Suppressor macrophage treated with lipopolysaccharide for 1 hour (primary cell): ENCODE measurements at places on chromosomes 12 and 14.

- DNase-seq = no peak
Measured at GRCh38 chr12:17079251-17079909, 473.4 kb upstream of the LMO3 start.

GRCh38 chr14:103362780-103363179 is 22.4 kb upstream of the MARK3 start:
- no peak for DNase-seq

DNA sequence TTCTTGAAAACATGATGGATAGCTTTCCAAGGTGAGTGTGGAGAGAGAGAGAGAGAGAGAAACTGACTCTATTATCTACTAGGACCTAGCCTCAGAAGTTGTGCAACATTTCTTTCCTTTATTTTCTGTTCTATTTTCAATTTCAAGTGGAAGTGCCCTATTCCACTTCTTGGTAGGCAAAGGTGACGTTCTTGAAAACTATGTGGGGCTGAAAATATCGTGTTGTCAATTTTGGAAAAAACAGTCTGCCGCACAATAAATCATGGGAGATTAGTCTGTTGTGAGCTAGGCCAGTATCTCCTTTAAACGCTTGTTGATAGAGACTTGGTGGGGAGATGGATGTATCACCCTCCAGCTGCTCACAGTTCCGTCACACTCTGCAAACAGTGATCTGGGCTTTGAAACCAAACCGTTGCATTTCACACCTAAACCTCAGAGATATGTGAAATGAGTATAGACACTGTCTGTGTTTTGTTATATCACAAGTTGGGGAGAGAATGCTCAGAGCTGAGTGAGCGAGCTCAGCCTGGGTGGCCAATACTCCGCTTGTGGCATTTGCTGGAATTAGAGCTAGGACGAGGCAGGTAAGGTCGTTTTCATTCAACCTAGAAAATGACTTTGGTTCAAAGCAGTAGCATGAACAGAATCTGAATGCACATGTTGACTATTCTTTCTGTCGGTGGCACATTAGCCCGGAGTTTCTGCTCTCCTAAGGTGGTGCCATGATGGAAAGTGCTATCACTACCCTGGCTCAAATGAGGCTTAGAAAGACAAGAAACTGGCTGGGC is 75.1 kb upstream of the ST8SIA1 start:
- no peak for DNase-seq

GRCh38 chr14:81384900-81385299 is 15.2 kb downstream of the STON2 start:
- DNase-seq = no peak

DNA sequence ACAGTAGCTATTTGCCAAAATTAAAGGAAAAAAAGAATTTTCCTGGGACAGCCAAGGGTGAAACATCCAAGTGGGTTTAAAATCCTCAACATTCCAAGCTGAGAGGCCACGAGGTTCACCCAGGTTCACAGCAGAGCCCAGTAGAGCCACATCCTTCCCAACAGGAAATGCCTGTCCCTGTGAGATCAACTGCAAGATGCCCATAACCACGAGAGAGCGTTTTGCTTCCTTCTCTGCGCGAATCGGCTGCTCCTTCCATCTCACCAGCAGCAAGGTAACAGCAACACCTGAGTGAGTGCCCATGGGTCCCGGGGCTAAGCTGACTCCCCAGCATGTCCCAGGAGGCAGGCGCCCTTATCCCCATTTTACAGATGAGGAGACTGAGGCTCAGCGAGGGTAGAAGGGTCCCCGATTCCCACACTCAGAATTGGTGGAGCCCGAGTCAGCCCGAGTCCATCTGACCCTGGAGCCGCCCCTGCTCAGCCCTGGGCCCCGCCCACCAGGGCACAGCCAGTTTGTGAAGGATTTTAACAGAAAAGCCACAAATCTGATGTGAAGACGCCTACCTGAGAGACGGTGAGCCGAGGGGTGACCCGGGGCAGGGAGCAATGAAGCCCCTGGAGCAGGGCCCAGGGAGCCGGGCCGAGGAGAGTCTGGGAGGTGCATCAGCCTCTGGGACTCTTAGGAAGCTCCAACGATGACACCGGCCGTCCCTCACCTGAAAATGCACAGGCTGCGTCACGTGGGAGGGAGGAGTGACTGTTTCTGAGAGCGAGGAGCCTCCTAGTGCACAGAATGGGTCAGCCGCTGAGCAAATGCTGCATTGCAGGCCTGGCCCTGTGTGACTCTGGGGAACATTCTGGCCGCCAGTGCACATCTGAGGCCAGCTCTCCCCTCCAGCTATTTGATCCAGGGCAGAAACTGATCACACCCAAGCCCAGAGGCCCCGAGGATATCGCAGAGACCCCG is 236.9 kb upstream of the SFSWAP start:
- DNase-seq = no peak

- no peak for DNase-seq
Measured at GRCh38 chr14:32702562-32702961, 236.1 kb upstream of the NPAS3 start.

DNA sequence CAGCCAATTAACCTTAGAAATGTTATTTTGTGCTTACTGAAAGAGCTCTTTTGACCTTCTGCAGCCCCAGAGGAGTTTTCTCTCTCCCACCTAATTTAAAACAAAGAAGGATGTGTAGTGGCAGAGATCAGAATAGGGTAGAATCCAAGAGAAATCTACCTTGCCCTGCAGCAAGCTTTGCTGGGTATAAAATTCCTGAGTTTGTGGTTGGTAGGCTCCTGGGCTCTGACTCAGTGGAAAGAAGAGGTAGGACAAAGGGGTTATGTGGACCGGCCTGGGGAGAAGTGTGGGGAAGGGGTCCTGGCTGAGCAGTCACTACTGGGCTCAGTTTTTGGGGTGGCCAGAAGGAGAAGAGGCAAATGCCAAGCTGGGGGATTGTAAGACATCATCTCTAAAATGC is 46.8 kb downstream of the IRF2BPL start:
- DNase-seq = no peak

DNA sequence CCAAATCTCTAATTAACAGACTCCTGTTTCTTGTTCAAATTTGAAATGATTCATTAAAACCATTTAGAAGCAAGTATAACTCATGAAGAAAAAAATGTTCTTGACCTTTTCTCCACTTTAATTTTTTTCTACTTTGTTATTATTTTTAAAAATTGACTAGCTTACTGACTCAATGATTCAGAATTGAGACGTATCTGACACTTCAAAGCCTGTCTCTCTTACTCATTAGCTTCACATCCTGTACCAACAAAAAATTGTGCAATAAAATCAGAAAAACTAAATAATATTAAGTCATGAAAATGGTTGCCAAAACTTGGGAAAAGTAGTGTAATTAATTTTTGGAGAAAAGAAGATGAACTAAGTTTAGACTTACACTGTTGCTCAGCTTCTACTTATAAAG is 331.2 kb downstream of the SLC16A7 start:
- no peak for DNase-seq

GRCh38 chr14:105854600-105855245 is 328.3 kb downstream of the TMEM121 start:
- no peak for DNase-seq
